Right lobe of liver (tissue), 6 donors: ENCODE measurements at places on chromosomes 5 and 9.

GRCh38 chr9:99690573-99690972, 131.1 kb upstream of the NR4A3 start:
- no peak for DNase-seq

DNA sequence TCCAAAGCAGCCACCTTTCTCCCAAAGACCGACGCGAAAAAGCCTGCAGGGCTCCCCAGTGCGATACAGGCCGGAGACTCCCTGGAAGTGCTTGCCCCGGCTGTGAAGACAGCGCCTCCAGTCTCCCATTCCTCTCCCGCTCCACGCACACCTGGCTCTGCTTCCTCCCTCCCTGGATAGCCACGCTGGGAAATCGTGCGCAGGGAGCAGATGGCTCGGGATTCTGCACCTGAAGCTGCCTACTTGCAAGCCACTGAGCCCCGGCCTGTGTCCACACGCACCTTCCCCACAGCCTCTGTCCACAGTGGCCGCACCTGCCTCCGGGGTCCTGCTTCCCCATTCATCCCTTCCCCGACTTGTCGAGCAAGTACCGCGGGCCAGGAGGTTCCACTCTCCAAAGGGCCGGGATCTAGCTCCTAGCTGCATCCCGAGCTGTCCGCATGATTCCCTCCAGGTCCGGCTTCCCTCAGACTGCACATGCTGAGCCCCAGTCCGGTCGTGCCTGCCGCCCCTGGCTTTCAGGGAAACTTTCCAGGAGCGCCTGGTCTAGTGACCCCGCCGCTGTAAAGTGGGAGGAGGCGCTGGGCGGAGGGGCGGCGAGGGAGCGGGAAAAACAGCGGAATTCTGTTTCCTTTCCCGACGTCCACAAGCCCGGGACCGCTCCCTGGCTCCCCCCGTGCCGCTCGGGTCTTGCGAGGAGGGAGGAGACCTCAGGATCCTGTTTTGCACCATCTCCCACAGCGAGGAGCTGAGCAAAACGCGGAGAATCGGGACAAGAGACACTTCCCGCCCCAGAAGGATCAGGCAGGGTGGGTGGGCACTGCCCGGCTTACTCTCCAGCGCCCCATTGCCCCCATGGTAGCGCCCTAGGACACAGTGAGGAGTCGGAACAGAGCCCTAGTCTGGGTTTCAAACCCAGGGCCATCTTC, 2.0 kb downstream of the SEMA6A start:
- peak; percentile 59 for DNase-seq

DNA sequence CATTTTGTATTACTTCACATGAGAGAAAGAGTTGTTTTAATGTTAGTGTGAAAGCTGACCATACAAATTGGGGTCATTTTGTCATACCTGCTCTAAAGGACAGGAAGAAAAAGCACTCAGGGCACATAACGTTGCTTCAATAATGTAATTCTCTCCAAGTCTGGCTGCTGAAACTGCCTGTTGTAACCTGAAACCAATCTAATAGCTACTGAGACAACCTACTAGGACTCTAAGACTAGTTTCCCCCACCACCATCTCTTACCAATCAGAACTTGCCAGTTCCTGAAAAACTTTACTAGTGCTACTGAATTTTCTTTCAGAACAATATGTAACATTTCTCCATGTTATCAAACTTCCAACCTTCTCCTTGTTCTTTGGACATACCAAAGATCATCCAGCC, 374.7 kb downstream of the PTPRD start:
- no peak for DNase-seq

DNA sequence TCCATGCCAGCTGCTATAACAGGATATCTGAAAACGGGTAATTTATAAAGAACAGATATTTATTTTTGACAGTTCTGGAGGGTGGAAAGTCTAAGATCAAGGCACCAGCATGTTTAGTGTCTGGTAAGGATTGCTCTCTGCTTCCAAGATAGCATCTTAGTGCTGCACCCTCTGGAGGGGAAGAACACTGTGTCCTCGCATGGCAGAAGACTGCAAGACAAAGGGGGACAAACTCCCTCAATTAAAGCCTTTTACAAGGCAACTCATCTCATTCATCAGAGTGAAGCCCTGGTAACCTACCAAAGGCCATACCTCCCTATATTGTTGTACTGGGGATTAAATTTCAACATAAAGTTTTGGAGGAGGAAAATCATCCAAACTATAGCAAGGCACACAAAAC, 298.9 kb upstream of the EDIL3 start:
- no peak for DNase-seq

GRCh38 chr5:76582230-76583162, 40.7 kb downstream of the F2RL2 start:
- DNase-seq: no peak

DNA sequence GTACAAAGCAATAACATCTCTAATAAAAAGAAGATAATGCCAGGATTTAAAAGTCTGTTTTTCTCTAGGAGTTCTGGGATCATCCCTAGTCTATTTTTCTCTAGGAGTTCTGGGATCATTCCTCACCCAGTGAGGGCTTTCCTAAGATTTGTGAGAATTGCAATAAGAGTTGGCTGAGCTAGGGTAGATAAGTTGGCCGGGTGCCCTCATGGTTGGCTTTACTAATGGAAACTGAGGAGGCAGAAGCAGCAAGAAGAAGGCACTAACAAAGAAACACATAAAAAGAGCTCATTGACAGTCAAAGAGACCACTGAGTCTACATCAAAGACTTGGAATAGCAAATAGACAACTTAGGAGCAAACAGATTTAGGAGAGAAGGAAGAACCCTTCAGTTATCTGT, 4.2 kb downstream of the SLC1A3 start:
- DNase-seq: no peak

GRCh38 chr5:105207066-105207465, 1644.5 kb upstream of the NUDT12 start:
- no peak for DNase-seq

DNA sequence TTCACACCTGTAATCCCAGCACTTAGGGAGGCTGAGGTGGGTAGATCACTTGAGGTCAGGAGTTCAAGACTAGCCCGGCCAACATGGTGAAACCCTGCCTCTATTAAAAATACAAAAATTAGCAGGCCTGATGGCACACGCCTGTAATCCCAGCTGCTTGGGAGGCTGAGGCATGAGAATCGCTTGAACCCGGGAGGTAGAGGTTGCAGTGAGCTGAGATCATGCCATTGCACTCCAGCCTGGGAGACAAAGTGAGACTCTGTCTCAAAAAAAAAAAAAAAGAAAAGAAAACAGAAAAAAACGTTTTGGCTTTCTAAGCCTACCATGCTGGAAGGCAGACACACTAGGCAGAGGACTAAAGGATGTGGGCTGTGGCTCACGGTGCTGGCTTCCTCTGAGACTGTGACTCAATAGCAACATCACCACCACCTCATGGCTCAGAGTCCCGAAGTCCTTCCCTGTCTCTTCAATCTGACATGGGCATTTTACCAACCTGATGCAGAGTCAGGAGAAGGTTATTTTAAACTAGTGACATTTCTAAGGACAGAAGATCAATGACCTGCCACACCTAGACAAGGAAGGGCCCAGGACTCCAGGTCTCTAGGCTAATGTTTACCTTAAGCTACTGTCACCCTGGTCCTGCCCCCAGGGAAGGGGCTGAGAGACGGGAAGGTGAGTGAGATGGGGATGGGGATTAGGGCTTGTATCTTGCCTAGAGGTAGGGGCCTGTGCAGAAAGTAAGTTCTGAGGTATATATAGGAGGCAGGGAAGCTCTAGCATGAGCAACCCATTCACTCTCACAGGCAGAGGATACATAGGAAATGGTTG, 3.7 kb downstream of the ECSCR start:
- no peak for DNase-seq

DNA sequence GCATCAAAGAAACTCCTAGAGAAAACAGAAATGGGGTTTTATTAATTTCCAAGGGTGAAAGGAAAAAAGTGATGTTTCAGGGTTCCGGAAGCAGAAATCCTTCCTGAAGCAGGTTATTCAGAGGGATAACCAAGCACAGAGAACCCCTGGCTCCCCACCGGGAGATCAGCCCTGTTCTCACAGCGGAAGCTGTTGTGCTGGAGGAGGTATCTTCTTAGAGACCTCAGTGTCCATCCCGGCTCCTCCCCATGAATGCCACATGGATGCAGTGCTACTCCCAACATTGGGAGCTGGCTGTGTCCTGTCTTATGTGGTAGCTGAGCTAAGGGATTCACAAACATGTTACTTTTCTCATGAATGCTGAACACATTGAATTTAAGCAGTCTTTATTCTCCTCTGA, 80.9 kb upstream of the IRX2 start:
- no peak for DNase-seq

- DNase-seq: no peak
Measured at GRCh38 chr5:149837680-149838269, 106.8 kb downstream of the PDE6A start.

- DNase-seq: no peak
Measured at GRCh38 chr5:31329715-31330114, 136.2 kb downstream of the CDH6 start.

DNA sequence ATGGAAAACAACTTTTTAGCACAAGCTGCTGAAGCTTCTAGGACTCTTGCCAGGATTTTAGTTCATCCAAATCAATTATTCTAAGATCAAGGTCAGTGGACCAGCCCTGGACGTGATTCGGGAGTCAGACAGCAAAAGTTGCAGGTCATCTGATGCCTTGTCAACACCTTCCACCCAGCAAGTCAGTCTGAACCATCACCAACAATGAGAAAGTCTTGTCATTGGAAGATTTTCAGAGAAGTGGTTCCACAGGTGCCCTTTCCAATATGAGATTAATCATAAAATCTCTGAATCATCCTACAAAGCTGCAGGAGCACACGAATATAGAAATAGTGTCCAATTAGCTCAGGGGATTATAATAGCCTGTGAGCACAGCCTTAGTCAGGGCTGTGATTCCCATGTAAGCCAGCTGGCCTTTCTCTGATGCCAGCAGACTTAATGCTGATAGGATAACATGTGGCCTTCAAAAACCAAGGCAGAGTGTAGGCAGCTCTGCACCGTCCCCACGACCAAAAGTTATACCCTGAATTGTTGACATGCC, 445.0 kb upstream of the TRPC7 start:
- no peak for DNase-seq

- DNase-seq: no peak
Measured at GRCh38 chr9:17531642-17532254, 47.1 kb upstream of the SH3GL2 start.

DNA sequence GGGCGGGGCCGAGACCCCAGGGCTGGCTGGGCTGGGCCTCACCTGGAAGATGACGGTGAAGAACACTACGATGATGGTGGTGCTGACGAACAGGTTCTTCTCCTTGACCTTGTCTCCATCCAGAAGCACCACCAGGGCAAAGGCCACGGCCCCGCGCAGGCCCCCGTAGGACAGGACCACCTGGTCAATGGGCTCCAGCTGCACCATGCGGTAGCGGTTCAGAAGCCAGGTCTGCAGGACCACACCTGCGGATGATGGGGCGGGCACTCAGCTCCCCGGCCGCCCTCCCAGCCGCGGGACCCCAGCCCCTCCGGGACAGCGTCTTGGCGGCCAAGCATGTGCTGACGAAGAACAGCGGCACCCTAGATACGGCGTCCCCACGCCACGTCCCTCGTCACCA, 39.5 kb downstream of the EXOC3 start:
- DNase-seq: no peak

DNA sequence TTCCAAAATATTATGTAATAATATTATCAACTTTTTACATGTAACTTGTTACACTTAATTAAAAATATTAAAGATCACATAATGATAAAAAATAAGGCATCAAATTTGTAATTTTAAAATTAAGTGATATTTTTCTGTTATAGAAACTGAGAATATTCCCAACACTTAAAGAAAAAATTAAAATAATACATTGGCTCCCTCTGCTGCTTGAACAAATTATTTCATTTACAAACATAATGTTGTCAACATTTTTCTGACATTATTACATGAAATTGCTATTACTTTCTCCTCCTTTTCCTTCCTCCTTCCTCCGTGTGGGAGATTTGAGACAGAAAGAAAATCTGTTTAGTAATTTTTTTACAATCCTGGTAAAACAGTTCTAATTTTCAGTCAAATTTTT, 42.3 kb downstream of the RNF180 start:
- DNase-seq: no peak

- DNase-seq: no peak
Measured at GRCh38 chr9:13171261-13171660, 108.2 kb downstream of the MPDZ start.

DNA sequence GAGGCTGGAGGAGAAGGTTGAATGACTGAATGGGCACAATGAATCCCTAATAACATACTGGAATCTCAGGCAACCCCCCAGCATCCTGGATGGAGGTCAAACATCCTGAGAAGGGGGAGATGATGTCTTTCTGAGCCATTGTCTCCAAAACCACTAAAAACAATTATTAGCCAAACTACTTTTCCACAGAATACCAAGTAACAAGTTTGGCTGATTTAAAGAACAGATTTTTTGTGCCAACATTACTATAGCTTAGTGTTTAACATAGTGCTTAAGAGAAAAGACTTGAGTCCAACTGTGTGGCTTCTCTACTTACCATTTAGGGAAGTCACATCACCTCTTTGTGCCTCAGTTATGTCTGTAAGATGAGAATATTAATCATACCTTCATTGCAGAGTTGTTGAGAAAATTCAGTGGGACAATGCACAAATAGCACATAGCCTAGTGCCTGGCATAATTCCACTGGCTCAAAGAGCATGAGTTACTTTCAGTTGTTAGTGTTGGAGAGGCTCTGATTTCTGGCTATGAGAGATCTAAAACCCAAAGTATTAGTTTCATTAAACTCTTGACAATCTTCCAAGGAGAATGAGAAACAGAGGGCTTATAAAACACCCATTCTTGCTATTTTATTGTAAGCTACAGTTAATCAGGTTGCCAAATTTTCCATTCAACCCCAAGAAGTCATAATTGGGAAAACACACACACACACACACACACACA, 111.3 kb upstream of the NR3C1 start:
- no peak for DNase-seq

- DNase-seq: no peak
Measured at GRCh38 chr5:126062398-126063221, 360.6 kb upstream of the GRAMD2B start.

GRCh38 chr5:115461506-115462290, 82.9 kb downstream of the FEM1C start:
- DNase-seq: no peak

DNA sequence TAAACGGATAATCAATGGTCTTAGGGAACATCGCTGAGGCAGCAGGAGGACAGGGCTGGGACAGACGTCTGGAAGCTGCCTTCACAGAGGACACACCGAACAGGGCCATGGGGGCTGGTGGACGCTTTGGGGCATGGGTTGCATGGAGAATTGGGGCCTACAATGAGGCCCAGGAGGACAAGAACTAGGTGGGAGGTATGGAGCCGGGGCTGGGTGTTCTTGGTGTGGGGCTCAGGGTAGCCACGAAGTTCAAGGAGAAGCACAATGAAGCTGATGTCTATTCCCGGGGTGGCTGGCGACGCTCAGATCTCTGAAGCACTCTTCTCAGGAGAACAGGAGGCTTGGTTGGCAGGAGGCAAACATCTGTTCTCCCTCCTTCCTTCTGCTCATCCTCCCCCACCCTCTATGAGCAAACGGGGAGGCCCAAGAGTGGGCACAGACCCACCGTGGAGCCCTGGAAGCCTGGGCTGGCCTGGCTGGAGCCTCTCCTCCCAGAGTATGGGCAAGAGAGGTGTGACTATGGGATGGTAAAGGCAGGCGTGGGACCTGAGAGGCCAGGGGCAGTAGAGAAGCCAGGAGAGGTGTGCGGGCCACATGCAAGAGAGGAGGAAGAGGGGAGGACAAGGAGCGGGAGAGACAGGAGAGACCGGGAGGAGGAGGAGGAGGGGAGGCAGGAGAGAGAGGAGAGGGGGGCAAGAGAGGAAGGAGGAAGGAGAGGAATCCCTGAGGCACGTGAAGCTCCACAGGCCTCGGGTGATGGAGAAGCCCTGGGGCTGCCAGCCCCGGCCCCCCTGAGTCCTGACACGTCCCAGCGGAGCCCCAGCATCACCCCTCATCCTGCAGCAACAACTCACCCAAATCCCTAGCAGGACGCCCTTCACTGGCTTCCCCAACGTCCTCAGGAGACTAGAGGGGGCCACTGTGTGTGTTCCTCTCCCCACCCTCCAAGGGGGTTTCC, 159.1 kb downstream of the OLFM1 start:
- DNase-seq: no peak
